ENCODE measurements at places on chromosomes 5 and 9.

DNA sequence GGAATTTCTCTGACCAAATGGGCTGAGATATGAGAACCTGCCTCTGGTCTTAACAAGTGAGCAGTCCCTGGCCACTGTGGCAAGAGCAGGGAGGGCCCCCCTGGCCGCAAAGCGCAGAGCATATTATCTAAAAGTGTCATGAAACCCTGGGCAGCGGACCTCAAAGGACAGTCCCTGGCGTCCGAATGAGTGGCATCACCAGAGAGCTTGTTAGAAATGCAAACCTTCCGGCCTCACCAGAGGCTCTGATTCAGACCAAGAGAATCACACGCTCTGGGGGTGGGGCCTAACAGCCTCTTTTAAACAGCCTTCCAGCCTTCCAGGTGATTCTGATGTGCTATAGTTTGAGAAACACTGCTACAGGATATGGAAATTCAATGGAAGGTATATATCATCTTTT lies 10.9 kb downstream of the PTPN3 start:
- H3K4me3 ChIP-seq = no peak overlapping the region
- no peak for DNase-seq
- H3K4me1 ChIP-seq = peaks cover 12% of the 10 kb centered on the region
- no peaks in the 10 kb centered on the region for H3K36me3 ChIP-seq
- no peak overlapping the region for H3K27ac ChIP-seq
- H3K27me3 ChIP-seq = peaks cover 20% of the 10 kb centered on the region

GRCh38 chr5:100574716-100575115 lies 39.5 kb downstream of the FAM174A start:
- no peaks in the 10 kb centered on the region for H3K27me3 ChIP-seq
- no peaks in the 10 kb centered on the region for H3K4me1 ChIP-seq
- H3K27ac ChIP-seq = no peak overlapping the region
- H3K36me3 ChIP-seq = no peaks in the 10 kb centered on the region

- H3K27me3 ChIP-seq = no peaks in the 10 kb centered on the region
- H3K4me3 ChIP-seq = no peak overlapping the region
- peaks cover 6% of the 10 kb centered on the region for H3K4me1 ChIP-seq
- DNase-seq = no peak
Observed at GRCh38 chr9:121557581-121558447, 58.2 kb upstream of the GGTA1 start.

- H3K27ac ChIP-seq = no peak overlapping the region
- peaks cover 1% of the 10 kb centered on the region for H3K27me3 ChIP-seq
- H3K4me1 ChIP-seq = no peaks in the 10 kb centered on the region
- no peak for DNase-seq
- H3K4me3 ChIP-seq = no peak overlapping the region
Observed at GRCh38 chr5:116524051-116524904, 50.3 kb downstream of the SEMA6A start.

DNA sequence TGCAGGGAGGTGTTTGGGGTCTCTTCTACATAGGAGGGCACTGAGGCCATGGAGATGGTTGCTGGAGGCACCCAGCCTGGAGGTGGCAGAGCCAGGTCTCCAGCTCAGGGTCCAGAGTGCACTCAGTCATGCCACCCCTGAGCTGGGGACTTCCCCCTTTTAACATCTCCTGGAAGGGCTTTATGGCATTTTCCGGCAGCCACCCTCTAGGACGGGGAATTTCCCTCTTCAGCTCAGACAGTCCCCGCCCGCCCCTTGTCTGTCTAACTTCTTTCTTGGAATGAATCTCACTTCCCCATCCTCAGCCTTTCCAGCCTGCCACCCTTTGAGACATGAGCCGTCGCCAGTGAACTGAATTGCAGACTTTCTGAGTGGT lies 49.9 kb downstream of the COL15A1 start:
- no peak overlapping the region for H3K4me3 ChIP-seq
- H3K4me1 ChIP-seq = peaks cover 8% of the 10 kb centered on the region
- H3K27me3 ChIP-seq = peaks cover 19% of the 10 kb centered on the region

GRCh38 chr5:35115920-35116319 lies 68.2 kb upstream of the AGXT2 start:
- no peak overlapping the region for H3K27ac ChIP-seq
- H3K27me3 ChIP-seq = peaks cover 2% of the 10 kb centered on the region
- H3K4me1 ChIP-seq = no peaks in the 10 kb centered on the region
- DNase-seq = no peak

GRCh38 chr9:35905051-35905781 lies 786 bp upstream of the HRCT1 start:
- peaks cover 11% of the 10 kb centered on the region for H3K27me3 ChIP-seq
- no peaks in the 10 kb centered on the region for H3K36me3 ChIP-seq
- H3K4me3 ChIP-seq = no peak overlapping the region

DNA sequence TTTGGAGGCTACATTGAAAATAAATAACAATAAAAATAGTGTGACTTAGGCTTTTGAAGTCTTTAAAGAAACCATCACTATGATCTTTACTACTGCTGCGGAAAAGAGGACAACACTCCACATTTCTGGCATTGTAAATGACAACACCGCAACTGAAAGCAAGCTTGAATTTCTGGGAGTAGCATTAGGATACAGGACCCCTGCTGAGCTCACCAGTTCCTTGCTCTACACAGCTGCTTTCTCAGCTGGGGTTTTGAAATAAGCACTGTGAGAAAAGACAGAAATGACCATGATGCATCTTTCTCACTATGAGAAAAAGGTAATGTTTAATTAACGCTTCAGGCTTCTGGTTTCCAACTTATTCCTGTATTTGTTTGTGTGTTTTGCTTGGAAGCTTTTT lies 168.0 kb downstream of the TAF11L14 start:
- H3K27me3 ChIP-seq = no peaks in the 10 kb centered on the region
- DNase-seq = no peak
- no peak overlapping the region for H3K27ac ChIP-seq
- no peak overlapping the region for H3K4me3 ChIP-seq
- H3K4me1 ChIP-seq = no peaks in the 10 kb centered on the region

DNA sequence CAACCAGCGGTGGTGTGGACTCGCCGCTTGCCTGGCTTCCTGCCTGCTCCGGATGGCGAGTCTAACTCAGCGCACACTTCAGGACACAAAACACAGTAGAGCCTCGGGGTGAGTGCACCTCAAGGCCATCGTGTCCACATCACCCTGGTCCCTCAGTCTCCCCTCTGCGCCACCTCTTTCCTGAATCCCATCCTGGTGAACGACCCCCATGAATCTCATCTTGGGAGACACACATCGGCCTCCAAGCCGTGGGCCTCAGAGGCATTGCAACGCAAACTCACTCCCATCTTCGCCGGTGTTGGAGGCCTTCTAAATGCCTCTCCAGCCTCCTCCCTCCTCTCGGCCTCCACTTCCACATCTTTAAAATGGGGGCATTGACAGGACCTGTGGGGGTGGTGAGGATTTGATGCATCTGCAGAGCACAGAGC lies 124.3 kb downstream of the COL23A1 start:
- H3K4me1 ChIP-seq = no peaks in the 10 kb centered on the region
- no peaks in the 10 kb centered on the region for H3K36me3 ChIP-seq
- H3K4me3 ChIP-seq = no peak overlapping the region
- DNase-seq = no peak

GRCh38 chr5:179126506-179126991 lies 66.4 kb downstream of the ZNF354C start:
- no peak for DNase-seq
- no peak overlapping the region for H3K27ac ChIP-seq
- no peaks in the 10 kb centered on the region for H3K27me3 ChIP-seq
- H3K36me3 ChIP-seq = no peaks in the 10 kb centered on the region

GRCh38 chr5:139051392-139051791 lies 146.8 kb downstream of the SIL1 start:
- no peak for DNase-seq
- H3K36me3 ChIP-seq = no peaks in the 10 kb centered on the region
- H3K27ac ChIP-seq = no peak overlapping the region
- H3K4me1 ChIP-seq = no peaks in the 10 kb centered on the region
